T1000 (cell line): ENCODE measurements at places on chromosomes 6 and 20.

DNA sequence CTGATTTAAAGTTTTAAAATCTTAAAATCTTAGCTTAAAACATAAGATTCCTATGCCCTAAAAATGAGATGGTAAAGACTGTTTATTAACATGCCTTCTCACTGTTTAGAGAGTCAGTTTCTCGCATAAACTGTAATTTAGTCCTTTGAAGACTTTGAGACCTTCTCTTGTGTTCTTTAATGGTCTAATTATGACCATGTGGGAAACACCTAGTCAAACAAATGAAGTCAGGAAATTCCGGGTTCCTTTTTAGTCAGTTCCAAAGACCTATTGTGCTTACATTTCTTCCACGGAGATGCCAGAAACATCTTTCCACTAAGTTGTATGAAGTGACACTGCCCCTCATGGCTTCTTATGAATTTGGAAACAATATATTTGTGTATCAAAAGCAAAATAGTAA is 64.2 kb upstream of the KIF25 start:
- no peak for DNase-seq

GRCh38 chr6:33502486-33502885 is 48.1 kb downstream of the ZBTB9 start:
- DNase-seq, result no peak

GRCh38 chr6:160360955-160361354 is 12.8 kb downstream of the SLC22A3 start:
- no peak for DNase-seq

DNA sequence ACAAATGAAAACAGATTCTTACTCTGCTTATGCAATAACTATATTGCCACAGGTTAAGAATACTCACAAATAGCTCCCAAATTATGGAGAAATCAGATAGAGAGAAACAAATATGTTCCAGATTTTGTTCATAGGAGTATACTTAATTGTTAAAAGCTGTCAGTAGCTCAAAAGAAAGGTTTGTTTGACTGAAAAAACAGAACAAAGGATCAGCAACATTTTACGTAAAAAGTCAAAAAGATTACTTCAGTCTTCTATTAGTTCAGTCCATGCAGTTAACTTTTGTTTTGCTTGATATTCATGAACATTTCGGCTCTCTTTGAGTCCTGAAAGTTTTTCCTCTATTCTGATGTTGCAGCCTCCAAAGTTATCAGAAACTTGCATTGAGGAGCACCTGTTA is 13.4 kb upstream of the NANP start:
- no peak for DNase-seq

DNA sequence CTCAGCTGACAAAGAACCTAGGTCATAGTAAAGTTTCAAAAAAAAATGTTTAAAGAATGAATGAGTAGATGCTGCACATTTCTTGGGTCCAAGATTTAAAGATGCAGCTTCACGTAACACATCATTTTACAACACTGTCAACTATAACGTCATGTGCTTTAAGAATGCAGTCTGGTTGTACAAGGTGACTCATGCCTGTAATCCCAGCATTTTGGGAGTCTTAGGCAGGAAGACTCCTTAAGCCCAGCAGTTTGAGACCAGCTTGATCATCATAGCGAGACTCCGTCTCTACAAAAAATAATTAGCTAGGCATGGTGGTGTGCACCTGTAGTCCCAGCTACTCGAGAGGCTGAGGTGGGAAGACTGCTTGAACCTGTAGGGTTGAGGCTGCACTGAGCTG is 21.9 kb downstream of the SLC17A5 start:
- DNase-seq, result no peak

- DNase-seq, result no peak
Measured at GRCh38 chr6:43170417-43170930, 595 bp upstream of the SRF start.

DNA sequence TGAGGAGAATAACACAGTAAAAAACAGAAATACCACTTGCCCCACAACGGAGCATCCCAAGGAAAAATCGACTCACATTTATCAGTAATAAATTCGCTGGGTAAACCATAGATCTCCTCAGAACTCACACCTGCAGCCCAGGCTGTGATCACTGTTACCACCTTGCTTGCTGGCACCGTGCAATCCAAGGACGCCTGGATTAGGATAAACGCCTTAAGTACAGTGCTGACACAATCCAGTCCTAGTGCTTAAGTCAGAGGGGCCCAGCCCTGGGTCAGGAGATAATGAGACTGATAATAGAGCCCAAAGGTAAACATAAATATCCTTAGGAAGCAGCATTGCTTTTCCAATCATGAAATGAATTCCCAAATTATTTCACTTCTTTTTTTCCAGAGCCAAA is 62.5 kb downstream of the EPB41L2 start:
- no peak for DNase-seq
